ENCODE measurements at places on chromosomes 1 and 21.

DNA sequence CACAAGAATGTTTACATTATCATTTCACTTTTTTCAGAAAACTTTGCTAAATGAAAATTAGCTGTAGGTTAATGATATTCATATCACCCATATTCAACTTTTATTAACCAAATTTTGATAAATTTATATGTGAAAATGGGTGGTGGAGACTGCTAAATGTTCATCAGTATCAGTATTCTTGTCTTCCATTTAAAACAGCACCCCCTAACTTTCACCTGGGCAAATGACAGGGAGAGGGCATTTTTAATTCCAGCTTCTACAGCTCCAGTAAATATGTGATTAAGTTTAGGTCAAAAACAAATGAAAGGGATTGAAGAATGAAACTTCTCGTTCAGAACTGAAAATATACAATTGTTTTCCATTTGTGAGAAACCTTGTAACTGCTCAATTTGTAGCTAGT lies 722.2 kb downstream of the KCNT2 start:
- DNase-seq: no peak

- DNase-seq: no peak
Observed at GRCh38 chr21:31124010-31124409, 85.7 kb upstream of the KRTAP19-8 start.

DNA sequence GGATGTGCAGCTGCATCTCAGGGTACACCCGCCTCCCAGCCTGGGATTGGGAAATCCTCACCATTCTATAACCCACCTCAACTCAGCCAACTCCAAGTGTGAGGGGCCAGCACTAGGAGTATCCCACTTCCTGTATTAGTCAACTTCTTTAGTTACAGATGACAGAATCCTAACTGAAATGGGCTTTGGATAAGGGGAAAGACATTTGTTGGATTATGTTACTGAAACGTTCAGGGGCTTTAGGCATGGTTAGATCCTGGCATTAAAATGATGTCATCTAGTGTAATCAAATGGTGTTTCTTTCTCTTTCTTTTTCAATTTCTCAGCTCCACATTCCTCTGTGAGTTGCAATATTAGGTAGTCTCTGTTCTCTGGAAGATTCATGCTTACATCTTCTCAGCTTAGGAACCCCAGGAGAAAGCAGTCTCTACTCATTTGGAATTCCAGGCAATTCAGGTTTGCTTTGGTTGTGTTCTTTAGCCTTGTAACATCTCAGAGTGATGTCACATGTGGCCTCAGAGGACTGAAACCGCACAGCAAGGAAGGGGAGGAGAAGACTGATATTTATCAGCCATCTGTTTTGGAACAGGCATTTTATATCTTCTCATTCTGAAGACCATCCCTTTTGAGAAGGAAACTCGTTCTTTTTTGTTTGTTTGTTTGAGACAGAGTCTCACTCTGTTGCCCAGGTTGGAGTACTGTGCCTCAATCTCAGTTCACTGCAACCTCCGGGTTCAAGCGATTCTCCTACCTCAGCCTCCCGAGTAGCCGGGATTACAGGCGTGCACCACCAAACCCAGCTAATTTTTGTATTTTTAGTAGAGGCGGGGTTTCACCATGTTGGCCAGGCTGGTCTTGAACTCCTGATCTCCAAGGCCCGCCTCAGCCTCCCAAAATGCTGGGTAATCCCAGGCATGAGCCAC lies 18.9 kb upstream of the TMEM54 start:
- DNase-seq: no peak

GRCh38 chr1:45820788-45821187 lies 17.4 kb downstream of the MAST2 start:
- no peak for DNase-seq

GRCh38 chr1:29686012-29686930 lies 449.9 kb downstream of the PTPRU start:
- no peak for DNase-seq

GRCh38 chr1:9612162-9612845 lies 23.6 kb downstream of the TMEM201 start:
- no peak for DNase-seq

- no peak for DNase-seq
Observed at GRCh38 chr1:3111348-3112021, 42.5 kb downstream of the PRDM16 start.

DNA sequence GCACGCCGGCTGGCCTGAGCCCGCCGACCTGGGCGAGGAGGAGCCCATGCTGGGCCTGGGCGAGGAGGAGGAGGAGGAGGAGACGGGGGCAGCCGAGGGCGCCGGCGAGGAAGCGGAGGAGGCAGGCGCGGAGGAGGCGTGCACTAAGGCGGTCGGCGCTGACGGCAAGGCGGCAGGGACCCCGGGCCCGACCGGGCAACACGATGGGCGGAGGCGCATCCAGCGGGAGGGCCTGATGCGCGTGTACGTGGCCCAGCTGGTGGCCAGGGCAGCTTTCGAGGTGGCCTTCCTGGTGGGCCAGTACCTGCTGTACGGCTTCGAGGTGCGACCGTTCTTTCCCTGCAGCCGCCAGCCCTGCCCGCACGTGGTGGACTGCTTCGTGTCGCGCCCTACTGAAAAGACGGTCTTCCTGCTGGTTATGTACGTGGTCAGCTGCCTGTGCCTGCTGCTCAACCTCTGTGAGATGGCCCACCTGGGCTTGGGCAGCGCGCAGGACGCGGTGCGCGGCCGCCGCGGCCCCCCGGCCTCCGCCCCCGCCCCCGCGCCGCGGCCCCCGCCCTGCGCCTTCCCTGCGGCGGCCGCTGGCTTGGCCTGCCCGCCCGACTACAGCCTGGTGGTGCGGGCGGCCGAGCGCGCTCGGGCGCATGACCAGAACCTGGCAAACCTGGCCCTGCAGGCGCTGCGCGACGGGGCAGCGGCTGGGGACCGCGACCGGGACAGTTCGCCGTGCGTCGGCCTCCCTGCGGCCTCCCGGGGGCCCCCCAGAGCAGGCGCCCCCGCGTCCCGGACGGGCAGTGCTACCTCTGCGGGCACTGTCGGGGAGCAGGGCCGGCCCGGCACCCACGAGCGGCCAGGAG lies 7.2 kb upstream of the IBA57 start:
- no peak for DNase-seq

DNA sequence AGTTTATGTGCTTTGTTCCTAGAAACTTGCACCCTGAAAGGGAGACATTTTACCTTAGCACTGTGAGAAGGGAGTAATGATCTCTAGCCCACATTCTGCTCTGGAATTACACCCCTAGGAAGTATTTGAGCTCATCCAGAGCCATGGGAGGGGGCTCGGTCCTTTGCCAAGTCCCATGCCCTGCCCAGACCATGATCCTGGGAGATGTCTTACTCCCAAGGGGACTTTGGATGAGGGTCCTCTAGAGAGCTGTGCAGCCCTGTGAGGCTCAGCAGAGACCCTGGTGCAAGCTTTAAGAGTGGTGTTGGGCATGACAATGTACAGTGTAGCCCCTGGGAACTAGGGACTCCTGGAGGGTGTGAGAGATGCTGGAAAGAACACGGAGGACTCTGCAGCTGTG lies 241.4 kb downstream of the HHAT start:
- DNase-seq: no peak

- no peak for DNase-seq
Observed at GRCh38 chr1:150151291-150152181, 1.8 kb downstream of the PLEKHO1 start.

DNA sequence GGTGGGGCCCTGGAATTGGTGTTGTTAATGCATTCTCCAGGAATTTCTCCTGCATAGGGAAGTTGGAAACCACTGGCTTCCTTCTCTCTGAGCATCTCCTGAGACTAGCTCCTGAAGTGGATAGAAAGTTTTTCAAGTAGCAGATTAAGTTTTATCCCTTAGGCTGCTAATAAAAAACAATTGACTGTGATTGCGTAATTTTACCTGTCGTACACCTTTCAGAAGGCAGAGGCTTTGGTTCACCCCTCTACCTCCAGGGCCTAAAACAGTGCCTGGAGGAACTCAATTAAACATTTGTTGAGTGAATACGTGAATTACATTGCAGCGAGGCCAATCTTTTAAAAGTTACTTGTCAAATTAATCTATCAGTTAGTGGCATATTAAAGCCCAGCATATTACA lies 3.4 kb downstream of the ITSN1 start:
- no peak for DNase-seq

DNA sequence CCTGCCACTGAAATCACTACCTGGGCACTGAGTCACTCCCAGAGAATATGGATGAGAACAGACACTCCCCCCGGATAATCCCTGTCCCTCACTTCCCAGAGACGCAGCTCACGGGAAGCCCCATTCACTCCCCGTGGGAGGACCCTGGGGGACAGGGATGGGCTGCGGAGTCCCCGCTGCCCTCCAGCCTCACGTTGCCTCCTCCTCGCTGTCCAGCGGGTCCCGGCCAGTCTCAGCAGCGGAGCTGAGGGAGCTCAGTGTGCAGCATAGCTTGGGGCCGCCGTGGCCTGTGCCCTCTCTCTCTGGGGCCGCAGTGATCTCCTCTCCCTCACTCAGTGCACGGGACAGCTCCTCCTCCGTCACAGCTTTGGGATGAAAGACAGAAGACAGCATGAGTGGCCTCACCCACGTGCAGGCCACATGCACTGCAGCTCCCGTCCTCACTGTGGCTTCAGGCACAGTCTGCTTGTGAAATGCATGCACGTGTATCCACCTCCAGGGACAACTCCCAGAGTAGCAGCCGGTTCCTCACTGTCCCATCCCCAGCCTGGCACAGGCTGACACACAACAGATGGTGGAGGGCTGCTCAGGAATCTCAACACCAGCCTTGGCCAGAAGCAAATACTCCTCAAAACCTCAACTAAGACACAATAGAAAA lies 7.4 kb downstream of the CFAP410 start:
- DNase-seq: peak; percentile 76

- DNase-seq: peak; percentile 99
Observed at GRCh38 chr1:192808518-192809306, at the start of gene RGS2. Gene RGS2 (plus strand): TSS chr1:192809039. CDS start chr1:192809072, 33 bp downstream.

DNA sequence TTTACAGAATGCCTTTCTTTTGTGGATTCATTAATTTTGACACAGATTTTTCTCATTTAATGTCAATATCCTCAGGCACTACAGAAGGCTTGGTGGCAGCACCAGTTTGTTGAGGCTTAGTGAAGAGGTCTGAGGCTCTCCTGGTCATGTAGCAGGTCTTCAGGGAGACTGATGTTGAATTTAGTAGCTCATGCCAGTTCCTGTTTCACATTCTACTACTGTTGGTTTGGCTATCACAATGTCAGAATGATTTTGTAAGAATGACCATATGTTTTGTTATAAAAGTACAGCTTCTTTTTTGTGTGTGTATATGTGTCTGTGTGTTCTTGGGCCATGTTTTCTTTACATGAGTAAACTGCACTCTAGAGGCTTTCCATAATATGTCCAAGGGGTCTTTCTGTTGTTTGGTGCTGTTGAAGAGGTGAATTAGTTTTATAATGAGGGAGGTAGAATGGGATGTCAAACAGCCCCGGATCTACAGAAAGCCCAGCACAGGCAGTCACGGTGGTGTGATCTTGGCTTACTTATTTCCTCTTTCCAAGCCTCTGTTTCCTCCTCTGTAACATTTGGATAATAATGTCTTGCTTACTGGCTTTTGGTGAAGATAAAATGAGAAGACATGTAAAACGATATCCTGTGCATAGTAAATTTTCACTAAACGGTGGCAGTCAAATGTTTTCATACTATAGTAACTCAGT lies 32.0 kb downstream of the C1orf21 start:
- no peak for DNase-seq

- DNase-seq: no peak
Observed at GRCh38 chr1:18870957-18871356, 11.5 kb upstream of the TAS1R2 start.

DNA sequence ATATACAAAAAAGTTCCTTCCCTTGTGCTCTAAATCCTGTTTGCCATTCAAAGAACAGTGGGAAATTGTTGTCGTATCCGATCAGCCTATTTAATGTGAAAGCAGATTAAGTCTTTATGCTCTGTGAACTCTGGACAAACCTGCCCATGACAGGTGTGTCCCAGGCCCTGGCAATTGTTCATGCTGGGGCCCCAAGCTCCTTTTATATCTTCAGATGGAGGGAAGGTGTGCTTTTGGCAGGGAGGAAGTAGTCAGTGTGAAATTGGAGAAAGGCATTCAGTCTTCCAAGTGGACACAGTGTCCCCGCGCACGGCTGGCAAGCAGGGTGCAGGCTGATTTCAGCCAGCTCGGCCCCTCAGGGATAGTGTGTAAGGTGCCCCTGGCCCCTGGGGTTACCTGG lies 135.1 kb upstream of the F3 start:
- no peak for DNase-seq

- DNase-seq: no peak
Observed at GRCh38 chr21:41068496-41068895, 99.5 kb upstream of the BACE2 start.

DNA sequence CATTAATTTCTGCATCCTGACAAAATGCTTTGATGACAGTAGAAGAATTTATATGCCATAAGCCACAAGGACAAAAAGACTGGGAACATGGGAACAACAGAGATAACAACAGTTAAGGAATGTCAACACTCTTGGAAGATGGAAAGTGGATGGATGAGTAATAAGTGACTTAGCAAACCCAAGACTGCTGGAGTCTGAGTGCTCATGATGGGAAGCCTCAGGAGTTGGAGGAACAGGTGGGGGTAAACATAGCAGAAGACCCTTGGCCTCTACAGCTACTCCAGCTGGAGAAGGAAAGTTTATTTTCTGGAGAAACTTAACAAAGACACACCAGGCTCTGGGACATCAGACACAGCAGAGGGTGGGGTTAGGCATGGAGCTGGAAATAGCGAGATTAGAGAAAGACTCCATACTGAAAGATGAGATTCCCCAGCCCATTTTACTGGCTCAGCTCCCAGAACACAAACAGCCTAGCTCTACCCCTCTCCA lies 13.6 kb downstream of the G0S2 start:
- DNase-seq: no peak

- no peak for DNase-seq
Observed at GRCh38 chr1:17911791-17912190, 156.7 kb downstream of the ACTL8 start.

GRCh38 chr21:20970691-20971090 lies 27.5 kb upstream of the NCAM2 start:
- no peak for DNase-seq

DNA sequence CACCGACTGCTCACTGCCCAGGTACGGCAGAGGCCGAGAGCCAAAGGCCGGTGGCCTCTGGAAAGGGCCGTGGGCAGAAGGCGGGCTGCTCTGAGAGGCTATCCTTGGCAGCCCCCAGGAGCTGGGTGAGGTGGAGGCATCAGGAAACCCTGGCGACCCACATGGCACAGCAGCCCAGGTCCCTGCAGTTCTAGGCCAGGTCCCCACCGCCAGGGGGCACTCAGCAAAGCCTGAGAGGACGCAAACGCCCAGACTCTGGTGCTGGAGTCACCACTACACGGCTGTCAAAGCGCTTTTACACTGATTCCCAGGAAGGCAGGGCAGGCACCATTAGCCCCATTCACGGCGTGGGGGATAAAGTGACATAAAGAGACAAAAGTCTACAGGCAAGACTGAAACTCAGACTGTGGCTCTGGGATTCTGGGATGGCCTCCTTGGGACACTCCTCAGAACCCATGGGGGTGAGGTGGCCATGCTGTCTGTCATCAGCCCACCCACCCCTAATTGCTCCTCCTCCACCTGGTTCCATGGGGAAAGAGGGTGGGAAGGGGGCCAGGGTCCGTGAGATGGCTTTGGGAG lies 4.9 kb downstream of the PLEKHG5 start:
- peak; percentile 87 for DNase-seq

- DNase-seq: no peak
Observed at GRCh38 chr1:175225805-175226129, 33.2 kb upstream of the KIAA0040 start.

All from D341Med (cell line).